ENCODE measurements at places on chromosomes 4 and X.

GRCh38 chr4:170111085-170111484, 21.3 kb upstream of the AADAT start:
- no peak for DNase-seq

DNA sequence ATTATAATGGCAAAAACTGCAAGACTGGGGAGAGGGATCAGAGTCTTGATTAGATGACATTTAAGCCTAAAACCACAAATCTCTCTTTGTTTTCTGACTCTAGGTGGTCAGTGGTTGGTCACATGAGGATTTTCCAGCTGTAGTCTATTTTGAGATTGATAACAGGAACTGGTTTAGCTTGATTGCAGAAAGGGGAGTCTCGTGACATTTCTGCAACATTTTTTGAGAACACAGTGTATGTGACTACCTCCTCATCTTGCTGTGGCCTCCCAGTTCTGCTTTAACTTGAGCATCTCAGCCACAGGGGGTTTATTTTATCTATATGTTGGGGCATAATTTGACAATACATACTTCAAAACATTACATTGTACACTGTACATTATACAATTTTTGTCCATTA, 726.4 kb upstream of the MAGEB2 start:
- no peak for DNase-seq

DNA sequence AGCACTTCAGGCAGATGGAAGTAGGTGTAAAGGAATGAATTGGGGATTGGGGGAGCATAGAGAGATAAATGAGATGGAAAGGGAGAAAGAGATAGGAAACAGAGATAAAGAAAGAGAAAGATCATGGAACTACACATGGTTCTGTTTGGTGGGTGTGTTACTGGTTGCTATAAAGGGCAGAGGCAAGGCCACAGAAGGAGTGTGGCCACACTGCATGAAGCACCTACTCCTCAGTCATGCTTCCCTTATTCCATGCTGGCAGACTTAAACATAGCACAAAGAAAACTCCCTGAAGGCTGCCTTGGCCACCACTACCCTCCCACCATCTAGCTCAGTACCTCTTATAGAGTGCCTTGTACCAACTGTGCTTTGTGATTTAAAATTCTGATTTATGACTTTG, 56.9 kb downstream of the OPHN1 start:
- no peak for DNase-seq

- DNase-seq, result no peak
Observed at GRCh38 chr4:143251779-143252178, 67.1 kb downstream of the USP38 start.

DNA sequence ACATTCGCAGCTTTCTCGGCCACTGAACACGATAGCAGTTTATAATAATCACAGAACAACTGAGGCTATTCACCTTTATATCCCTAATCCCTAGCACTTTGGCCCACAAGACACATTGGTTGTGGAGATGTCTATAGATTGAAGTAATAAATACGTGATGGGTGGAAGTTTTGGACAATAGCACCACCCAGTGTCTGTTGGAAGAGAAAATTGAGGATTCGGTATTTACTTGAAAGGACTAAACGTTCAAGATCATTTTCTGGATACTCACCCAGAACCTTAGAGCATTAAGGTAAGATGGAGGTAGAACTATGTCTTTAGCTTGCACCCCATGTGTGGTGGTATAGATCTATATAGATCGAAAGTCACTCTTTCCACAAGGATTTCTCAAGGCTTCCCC, 787 bp upstream of the TMSB15A start:
- no peak for DNase-seq

- DNase-seq, result no peak
Observed at GRCh38 chr4:1746919-1747602, 25.7 kb downstream of the TACC3 start.

DNA sequence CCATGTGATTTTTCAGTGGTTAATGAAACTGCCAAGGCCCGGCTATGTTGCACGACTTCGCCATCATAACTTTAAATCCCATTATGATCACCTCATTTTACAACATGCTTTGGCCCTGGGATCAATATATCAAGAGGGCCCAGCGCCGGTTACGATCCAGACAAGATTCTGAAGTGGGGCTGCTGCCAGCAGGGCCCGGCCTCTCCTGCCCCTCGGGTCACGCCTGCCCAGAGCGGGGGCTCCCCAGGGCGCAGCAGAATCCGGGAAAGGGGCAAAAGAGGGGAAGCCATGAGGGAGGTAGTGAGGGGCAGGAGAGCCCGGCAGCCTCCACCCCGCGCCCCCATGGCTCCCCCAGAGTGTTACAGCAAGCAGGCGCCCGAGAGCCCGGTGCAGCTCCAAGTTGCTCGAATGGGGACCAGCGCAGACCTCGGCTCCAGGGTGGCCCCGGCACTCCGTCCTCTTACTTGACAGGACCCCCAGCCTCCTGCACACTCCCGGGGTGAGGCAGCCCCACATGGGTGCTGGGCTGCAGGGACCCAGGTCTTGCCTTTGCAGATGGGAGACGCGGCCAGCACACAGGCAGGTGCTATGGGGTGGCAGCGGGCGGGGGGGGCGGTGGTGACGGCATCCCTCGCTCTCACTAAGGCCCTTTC, 129.8 kb upstream of the NKX1-1 start:
- DNase-seq, result no peak

DNA sequence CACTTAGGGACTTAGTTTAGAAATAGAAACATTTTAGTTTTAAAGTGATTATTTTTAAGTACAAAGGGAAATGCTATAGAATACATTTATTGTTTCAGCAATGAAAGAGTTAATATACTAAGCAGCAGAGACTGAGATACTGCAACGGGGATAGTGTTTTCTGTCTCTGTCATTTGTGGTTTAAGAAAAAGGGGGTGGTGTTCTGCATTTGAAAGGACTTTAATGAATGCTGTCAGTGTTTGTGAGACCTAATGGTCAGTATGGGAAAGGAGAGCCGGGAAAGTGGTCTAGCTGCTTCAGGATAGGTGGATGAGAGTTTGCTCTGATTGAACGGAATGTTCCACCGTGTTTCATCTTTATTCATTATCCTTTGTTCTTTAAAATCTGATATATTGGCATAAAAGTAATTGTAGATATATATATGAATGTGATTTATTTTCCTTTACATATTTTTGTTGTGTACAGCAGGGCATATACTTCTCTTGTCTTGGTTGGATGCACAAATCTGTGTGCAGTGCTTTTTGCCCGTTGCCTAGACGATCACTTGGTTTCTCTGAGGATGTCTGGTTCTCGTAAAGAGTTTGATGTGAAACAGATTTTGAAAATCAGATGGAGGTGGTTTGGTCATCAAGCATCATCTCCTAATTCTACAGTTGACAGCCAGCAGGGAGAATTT, at the start of gene KLHL5:
KLHL5 (plus strand) TSS at position 139 of the 676 bp plus-strand sequence; CDS start at position 560, 421 bp downstream.
- DNase-seq, result no peak

DNA sequence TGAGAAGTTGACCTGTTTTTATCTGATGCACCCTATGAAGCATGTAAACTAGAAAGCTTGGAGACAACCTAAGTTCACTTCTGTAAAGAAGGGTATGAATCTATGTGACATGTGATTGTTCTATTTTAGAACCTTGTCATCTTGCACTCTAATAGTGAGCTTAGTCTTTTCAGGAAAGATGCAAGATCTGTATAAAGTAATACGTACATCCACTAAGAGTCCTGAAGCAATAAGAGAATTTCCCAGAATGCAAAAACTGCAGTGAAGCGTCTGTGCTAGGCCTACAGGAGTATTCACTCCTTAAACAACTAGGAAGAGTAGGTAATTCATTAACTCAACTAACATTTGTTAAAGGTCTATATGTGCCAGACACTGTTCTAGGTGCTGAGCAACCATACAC, 23.3 kb upstream of the NDP start:
- no peak for DNase-seq

- no peak for DNase-seq
Observed at GRCh38 chr4:77197831-77198230, 40.8 kb downstream of the CCNG2 start.
